ENCODE measurements at places on chromosomes 7 and 10.

- peak; percentile 62 for DNase-seq
Observed at GRCh38 chr10:110535958-110536891, 31.3 kb upstream of the SMC3 start.

DNA sequence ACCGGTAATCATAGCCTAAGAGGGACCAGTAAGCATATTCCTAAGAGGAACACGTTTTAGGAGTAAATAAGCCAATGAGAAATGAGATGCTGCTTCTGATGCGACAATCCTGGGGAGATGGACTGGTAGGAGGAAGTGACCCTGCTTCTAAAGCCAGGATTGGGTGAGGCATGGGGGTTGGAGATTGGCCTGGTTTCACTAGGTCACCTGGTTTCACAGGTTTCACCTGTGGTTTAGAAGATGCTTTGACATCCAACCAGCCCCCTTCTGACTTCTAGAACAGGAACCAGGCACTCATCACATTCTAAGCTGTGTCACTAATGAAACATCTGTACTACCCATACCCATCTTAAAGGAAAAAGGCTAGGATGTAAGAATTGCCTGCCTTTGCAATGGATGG lies 53.0 kb upstream of the BAMBI start:
- no peak for DNase-seq

DNA sequence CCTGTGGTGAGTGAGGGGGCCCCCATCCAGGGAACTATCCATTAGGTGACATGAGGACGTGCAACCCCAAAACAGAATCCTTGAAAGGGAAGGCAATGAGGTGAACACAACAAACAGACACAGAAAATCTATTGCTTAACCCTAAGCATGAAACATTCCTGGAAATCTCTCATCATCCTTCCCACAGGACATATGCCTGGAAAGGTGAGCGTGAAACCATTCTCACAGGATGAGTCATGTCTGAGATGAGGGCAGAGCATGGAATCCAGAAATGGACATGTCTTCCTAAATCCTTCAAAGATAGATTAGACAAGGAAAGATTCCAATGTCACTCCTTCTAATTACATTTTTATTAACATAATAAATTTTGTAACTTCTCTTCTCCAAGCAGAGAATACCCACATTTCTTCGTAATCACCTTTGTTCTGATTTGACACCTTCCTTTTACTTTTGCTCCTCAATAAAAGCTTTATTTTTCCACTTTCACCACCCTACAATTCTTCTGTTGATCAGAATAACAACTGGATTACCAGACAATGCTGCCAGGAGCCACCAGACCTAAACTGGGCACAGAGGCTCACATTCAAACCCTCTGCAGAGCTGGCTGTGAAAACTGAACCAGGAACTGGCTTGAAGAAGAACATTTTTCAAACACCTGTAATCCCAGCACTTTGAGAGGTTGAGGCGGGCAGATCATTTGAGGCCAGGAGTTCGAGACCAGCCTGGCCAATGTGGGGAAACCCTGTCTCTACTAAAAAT lies 67.2 kb downstream of the COBL start:
- no peak for DNase-seq

GRCh38 chr7:20301311-20301939 lies 29.3 kb upstream of the ITGB8 start:
- no peak for DNase-seq

GRCh38 chr10:6058682-6059475 lies 3.3 kb downstream of the IL2RA start:
- DNase-seq, result no peak

- DNase-seq, result no peak
Observed at GRCh38 chr10:132974249-132974796, 32.0 kb upstream of the CFAP46 start.
